ENCODE measurements at places on chromosomes 11 and 22. TPM values are rescaled to one million over a fixed set of nuclear protein-coding genes. Genes with fewer than 3 reads are reported as not detected.

The OR5B21 gene
- total RNA-seq = not detected

The MAJIN gene
- not detected for total RNA-seq

The CRYBB3 gene
- total RNA-seq = 0.13 TPM

The OR5T1 gene
- not detected for total RNA-seq

The EMID1 gene
- 5.7 TPM for total RNA-seq

The GAB4 gene
- total RNA-seq = not detected

The RCOR2 gene
- total RNA-seq = 11.0 TPM

The TBC1D10A gene
- total RNA-seq = 7.4 TPM

The IL17REL gene
- not detected for total RNA-seq

The LIF gene
- 0.75 TPM for total RNA-seq

The PRR33 gene
- total RNA-seq = 2.0 TPM

The MMP8 gene
- 0.13 TPM for total RNA-seq

The DDTL gene
- total RNA-seq = 0.80 TPM

Measured in muscle of leg (tissue), 16 donors.